ENCODE measurements at places on chromosomes 2 and 18.

DNA sequence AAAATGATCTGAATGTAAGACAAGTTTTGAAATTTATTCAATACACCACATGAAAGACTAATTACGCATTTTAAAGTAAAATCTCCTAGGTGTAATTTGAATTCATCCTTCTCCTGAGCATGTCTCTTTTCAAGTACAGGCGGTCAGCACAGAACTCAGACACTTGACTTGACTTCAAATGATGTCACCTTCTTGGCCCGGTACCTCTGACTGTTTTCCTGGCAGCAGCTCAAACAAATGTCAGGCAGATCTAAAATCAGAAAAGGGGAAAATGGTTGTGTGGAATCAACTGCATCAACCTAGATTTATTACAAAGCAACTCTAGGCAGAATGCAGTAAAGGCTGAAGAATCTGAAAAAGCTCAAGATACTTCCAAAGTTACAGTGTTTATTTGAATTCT, 11.4 kb upstream of the PROKR1 start:
- no peak for DNase-seq

- no peak for DNase-seq
Observed at GRCh38 chr2:129709001-129709955, 270.2 kb upstream of the RAB6C start.

DNA sequence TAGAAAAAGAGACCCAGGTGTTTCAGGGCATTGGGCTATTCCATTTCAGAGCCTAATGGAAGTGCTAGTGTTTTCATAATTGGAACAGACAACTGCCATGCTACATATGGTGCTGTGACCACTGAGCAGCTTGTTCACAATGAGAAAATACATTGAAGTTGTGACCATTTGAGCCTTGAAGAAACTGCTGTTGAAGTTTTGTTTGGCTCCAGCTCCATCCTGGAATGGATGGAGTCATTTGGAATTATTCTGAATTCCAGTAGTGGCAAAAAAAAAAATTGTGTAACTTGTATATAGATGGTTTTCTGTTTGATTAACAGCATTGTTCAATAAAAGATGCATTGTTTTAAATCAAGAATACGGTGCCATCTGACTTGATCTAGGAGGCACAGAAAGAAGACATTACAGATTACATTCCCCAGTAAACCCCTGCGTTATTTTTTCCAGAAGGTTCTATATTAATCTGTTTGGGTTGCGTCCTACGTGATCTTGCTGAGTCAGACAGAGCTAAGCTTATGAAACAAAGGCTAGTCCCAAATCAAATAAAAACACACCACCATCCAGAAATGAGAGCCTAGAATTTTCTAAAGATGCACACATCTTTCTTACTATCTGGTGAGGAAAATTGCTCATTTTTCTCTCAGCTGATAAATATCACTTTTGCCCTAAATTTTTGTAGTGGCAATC, 19.2 kb downstream of the FMNL2 start:
- no peak for DNase-seq

DNA sequence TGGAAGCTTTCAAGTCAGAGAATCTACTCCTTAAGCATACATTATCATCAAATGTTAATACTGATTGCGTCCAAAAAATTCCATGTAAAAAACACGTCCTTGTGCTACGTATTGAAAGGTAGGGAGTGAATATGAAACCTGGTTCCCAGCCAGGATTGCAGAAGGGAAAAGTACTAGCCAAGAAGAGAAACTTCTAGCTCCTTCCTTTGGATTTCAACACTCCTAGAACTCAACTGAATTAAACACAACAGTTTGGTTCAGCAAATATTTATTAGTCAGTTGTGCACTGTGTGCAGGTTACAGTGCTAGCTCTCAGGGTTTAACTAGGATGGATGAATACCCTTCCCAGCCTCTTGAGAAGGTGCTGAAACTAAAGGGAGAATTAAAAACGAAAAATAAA, 33.9 kb upstream of the FHL2 start:
- DNase-seq, result no peak

DNA sequence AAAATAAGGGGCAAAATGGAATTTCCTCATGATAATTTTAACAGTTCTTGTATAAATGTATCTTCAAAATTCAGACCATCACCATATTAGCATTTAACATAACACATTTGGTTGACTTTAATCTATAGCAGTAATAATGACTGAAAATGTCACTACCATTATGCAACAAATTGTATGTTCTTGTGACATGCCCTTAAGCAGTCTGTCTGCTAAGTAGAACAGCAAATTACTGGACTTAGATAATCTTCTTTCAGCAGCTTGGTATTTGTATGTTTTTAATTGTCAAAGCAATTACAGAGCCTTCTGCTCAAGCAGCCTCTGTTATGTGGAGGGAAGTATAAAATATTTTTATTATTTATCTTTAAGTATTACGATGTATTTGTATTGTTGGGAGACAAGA, 214.3 kb upstream of the NXPH2 start:
- no peak for DNase-seq

GRCh38 chr2:207483477-207483876, 46.3 kb upstream of the CREB1 start:
- no peak for DNase-seq

GRCh38 chr2:180728928-180729559, 251.4 kb upstream of the UBE2E3 start:
- DNase-seq, result no peak

DNA sequence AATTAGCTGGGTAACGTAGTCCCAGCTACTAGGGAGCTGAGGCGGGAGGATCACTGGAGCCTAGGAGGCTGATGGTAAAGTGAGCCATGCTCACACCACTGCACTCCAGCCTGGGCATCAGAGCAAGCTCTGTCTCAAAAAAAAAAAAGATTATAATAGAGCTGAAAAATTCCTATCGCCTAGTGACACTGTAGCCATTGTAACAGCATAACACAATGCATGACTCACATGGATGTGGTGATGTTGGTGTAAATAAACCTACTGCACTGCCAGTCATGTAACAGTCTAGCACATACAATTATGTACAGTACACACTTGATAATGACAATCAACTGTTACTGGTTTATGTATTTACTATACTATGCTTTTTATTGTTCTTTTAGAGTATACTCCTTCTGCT, 39.6 kb downstream of the MGAT4A start:
- DNase-seq, result no peak

DNA sequence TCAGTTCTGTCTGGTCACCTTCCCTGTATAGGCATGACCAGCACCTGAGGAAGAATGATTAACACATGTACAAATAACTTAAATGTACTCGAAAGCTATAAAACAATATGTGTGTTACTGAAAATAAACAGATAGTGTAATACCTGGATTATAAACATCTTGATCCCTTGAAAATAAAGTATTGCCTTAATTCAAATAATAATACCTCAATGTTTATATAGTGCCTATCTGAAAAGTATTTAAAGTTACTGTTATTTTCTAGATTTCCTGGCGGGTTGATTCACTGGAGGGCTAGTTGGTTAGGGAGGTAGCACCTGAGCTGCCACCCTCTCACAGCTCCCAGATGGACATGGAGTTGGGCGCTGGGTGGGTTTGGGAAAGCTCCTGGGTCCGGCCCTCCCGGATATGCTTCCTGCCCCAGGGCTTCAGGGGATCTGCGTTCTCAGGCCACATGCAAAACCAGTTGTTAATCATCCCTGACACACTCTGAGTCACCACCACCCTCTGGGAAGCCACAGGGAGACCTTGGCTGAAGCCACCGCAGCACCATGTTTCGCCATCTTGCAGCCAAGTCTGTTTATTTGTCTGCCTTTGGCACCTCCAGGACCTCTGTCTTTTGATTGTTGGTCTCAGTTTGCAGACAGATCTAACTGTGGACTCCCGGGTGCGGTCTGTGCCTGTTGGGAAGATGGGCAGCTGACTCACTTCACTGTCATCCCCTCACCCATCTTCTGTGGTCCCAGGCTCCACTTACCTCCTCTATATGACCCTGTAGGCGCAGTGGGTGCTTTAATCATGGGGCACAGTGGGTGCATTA, 35.3 kb downstream of the RAB31 start:
- DNase-seq, result no peak

GRCh38 chr2:105641389-105641811, 103.3 kb upstream of the NCK2 start:
- DNase-seq, result no peak

- DNase-seq, result no peak
Observed at GRCh38 chr18:79402977-79403722, 7.4 kb downstream of the NFATC1 start.

- DNase-seq, result no peak
Observed at GRCh38 chr2:219688560-219689445, 61.4 kb downstream of the SLC4A3 start.

DNA sequence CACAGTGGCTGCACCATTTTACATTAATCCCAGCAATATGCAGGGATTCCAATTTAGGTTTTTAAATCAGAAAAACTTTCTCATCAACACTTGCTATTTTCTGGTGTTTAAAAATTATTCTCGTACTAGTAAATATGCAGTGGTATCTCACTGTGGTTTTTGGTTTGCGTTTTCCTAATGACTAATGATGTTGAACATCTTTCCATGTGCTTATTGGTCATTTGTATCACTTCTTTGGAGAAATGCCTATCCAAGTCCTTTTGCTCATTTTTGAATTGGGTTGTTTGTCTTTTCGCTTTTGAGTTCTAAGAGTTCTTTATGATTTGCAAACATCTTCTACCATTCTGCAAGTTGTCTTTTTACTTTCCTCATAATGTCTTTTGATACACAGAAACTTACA, 62.1 kb upstream of the TCF7L1 start:
- no peak for DNase-seq

DNA sequence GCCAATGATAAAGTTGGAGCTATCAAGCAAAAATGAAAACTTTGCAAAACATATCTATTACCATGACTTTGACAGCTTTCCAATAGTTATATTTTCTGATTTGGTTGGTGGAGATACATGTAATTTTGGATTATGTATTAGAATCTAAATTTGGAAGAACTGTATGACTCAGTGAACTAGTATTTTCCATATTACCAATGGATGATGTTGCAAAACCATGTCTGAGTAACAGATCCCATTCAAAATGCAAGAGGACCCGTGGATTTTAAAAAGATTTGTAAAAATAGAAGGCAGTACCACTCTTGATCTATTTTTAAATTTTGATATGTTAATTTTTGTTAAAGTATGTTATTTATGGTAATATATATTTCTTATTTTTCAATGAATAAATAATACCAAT, 83.0 kb downstream of the TAF4B start:
- DNase-seq, result no peak

GRCh38 chr2:144421606-144422510, 98.1 kb downstream of the ZEB2 start:
- DNase-seq, result no peak

DNA sequence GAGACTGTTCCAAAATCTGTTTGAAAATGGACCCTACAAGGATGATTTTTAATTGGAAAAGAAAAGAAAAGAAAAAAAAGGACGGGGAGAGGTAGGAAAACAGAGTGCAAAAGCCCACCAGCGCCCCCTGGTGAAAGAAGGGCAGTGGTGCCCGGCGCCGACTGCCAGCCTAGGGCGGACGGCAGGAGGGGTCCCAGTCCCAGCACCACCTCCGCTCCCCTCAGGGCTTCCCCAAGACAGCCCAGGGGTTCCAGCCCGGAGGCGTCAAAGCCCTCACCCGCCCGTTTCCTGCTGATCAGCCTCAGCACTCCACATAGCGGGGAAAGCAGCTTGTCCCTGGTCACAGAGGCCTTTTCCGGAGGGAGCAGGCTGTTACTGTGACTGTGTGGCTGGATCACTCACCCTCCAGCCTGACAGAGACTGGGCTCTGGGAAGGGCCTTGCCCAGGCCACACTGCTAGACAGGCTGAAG, 213.9 kb downstream of the TFCP2L1 start:
- DNase-seq, result peak; percentile 70

DNA sequence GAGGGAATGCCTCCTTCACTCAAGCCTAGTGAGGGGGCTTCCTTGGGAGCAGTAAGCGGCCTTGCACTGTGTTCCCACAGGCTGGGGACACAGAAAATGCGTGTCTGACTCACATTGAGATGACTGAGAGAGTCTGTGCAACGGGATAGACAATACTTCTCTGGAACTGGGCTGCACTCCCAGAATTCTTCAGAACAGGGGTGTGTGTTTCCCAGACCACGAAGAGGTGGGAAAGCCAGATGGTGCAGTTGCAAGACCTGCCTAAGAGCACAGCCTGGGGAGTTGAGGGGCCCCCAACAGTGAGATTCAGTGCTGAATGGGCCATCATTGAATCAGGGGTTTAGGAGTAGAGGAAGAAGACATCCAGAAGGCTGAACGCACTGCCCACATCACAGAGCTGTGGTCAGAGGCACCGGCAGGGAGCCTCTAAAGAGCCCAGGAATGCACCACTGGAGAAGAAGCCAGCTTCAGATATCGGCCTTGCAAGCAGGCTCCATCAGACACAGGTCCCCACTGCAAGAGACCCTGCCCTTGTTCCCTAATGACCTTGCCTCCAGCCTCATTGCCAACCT, 36.6 kb upstream of the MRPL19 start:
- DNase-seq, result no peak

- DNase-seq, result no peak
Observed at GRCh38 chr18:26097563-26097962, 7.2 kb upstream of the SS18 start.

- DNase-seq, result peak; percentile 3
Observed at GRCh38 chr2:193963472-193964119, 1693.4 kb upstream of the SLC39A10 start.
